ENCODE measurements at places on chromosomes 1 and 21.
A peak's percentile ranks its signal among the peaks of the same experiment; 100 is the strongest.

DNA sequence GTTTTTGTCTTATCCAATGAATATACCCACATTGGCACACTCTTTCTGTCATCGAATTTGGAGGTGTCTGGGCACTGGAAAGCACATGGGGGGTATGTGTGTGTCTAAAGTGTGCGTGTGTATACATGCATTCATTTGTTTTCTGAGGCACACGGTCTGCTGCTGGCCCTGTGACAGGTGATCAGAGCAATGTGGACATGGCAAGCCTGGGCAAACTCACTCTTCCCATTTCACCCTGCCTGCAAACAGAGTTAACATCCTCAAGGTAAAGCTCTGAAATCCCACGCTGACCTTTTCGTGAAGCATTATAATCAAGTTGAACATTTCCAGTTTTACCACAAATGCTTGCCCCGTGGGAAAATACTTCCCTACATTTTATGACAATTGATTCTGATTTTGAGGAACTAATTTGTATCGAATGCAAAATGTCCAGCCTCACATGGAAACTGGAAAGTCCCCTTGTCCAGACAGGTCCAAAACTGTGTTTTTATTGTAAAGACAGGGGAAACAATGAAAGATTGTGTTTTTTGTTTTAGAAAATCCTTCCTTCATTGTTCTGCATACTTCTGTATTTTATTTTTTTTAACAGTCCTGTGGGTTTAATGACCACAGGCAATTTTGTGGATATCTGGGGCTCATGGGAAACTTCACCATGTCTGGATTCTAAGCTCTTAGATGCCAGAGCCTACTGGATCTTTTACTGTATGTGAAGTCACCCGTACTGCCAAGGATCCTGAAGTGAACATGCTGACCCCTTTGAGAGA lies 160.9 kb downstream of the PBX1 start:
- no peak for DNase-seq

GRCh38 chr1:48127735-48128685 lies 94.5 kb upstream of the SLC5A9 start:
- no peak for DNase-seq

DNA sequence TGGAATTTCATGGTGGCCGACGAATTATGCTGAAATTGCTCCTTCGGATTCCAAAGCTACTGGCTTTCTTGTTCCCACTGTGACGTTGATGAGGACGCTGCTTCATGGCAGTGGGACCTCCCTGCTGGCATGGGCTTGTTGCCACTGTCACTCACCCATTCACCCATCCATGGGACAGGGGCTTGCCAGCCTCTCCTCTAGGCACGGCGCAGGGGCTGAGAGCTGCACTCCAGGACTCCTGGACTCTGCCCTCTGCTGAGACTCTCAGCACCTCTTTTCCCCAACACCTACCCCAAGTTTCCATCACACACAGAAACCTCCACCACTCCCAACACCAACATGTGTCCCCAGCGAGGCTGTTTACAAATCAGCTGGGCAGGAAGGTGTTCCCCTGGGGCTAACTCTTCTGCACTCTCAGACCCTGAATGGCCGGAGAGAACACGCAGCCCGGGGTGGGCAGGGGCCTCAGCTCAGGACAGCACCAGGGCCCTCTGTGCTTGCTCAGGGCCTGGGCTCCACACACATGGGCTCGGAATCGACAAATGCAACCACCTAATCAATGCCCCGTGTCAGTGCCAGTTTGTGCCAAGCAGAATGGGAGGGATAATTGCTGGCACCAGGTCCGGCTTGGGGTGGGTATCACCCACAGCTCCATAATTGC lies 3.1 kb downstream of the ITGB2 start:
- DNase-seq: no peak

DNA sequence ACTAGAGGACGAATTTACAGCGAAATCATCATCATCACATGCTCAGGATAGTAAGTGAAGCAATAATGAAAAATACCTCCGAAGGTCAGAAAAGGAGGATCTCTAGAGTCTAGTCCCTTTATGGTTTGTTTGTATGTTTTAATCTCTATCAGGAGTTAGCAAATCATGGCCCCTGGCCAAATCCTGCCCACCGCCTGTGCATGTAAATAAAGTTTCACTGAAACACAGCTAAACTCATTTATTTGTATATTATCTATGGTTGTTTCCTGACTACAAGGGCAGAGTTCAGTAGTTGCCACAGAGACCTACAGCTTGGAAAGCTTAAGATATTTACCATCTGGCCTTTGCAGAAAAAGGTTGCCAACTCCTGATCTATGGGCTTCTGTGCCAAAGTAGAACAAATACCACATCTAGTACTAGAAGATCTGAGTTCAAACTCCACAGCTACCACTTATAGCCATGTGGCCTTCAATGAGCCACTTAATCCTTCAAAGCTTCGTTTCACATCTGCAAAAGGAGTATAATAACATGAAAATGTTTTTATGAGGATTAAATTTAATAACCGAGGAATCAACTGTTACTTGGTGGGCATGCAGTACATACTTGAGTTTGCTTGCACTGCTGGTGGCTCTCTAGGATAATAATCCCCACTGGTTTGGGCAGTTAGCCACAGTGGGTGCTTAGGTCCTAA lies 94.0 kb upstream of the KIF26B start:
- DNase-seq: no peak

GRCh38 chr1:226714148-226714547 lies 24.9 kb downstream of the ITPKB start:
- no peak for DNase-seq

DNA sequence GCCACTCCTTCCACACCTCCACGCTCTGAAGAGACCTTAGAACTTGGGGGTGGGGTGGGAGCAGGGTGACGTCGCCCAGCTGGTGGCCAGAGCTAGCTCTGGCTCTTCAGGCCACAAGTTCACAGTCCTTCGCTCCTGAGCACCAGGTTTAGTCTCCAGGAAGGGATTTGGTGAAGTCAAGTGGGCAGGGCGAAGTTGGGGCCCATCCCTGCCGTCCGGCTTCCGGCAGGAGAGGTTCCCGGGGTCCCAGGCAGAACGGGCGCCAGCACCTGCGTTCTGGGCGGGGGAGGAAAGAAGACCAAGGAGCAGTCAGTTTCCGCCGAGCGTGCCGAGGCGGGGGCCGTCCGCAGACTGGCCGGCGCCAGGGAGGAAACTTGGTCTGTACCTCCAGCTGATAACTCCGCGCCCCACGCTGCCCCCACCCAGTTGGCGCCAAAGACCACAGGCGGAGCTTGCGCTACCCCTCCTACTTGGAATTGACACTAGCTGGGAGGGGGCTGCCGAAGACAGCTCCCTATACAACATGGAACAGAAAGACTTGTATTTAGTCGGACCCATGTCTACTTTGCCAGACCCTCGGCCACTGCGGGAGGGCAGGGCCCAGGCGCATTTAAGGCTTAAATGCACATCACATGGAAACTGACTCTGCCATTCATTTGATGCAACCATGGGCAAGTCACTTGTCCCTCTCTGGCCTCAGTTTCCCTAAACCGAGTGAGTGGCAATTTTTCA lies 995 bp downstream of the ID3 start:
- DNase-seq: no peak

- DNase-seq: no peak
Observed at GRCh38 chr1:79259390-79260336, 253.1 kb upstream of the ADGRL4 start.

DNA sequence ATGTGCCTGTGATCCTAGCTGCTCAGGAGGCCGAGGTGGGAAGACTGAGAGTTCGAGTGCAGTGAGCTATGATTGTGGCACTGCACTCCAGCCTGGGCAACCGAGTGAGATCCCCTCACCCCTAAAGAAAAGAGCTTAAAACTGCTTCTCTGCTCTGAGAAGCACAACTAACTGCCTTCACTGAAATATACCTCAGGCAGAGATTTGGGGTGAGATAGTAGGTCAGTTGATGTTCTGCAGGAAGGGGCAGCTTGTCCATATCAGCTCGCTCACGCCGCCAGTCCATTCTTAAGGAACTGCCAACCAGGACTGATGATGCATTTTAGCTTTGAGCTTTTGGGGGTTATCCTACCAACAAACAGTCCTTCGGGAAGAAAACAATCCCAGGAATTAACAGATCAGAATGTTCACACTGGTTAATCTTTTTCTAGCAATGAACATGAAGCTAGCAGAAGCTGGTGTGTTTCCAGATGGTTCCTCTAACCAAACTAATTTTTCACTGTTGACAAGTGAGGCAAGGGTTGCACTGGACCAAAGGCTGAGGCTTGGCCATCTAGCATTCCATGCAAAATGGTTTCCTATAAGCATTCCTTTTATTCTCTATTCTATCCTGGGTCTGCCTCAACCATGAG lies 31.6 kb downstream of the LHX4 start:
- no peak for DNase-seq

- DNase-seq: peak; percentile 51
Observed at GRCh38 chr1:28359592-28360239, 9.8 kb upstream of the PHACTR4 start.

DNA sequence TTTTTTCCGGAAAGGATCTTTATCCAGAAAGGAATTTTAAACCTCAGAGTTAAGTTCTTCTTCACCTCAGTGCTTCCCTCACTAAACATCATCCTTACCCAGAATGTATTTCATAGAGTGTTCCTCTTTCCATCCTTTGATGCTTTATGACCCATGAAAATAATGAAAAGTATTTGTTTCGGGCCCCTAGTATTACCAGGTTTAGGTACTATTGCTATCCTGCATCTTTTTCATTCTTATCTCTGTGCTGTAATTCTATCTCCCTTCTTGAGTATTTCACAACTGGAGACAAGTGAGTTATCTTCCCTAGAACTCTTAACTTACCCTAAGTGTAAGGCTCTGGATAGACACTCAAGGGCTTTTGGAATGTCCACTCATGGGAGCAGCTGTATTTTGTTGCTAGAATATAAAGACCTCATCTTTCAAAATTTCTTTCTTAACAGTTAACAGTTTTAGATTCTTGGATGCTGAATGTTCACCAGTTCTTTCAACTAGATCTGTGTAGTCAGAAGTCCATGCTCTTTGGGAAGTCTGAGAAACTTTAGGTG lies 26.2 kb downstream of the UCK2 start:
- DNase-seq: no peak

DNA sequence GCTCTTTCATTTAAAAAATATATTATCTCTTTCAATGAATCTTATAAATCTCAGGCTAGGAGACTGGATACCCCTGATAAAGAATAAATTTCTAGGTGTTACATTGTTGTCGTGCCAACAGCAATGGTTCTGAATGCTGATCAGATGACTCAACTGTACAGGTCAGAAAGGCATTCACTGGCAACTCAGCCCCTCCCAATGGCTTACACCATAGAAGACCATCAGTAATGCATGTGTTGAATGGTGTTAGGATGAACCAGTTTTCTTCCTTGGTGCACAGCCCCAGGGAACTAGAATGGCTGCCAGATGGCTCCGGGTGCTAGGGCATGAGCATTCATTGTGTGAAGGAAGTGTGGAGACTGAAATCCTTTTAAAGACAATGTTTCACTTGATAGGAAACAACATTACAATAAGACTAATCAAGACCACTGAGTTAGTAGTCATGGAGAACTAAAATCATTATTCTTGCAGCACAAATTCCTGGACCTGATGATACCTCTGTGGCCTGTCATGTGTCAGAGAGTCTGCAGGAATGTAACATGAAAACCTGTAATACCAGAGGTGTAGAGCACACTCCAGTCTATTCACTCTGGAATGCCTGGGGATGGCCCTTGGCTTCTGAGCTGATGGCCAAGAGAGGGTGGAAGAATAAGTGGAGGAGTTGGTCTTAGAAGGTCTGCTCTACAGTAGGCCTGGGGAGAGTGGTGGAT lies 187.7 kb upstream of the LMO4 start:
- no peak for DNase-seq

GRCh38 chr1:55466373-55466772 lies 251.2 kb upstream of the USP24 start:
- DNase-seq: no peak

DNA sequence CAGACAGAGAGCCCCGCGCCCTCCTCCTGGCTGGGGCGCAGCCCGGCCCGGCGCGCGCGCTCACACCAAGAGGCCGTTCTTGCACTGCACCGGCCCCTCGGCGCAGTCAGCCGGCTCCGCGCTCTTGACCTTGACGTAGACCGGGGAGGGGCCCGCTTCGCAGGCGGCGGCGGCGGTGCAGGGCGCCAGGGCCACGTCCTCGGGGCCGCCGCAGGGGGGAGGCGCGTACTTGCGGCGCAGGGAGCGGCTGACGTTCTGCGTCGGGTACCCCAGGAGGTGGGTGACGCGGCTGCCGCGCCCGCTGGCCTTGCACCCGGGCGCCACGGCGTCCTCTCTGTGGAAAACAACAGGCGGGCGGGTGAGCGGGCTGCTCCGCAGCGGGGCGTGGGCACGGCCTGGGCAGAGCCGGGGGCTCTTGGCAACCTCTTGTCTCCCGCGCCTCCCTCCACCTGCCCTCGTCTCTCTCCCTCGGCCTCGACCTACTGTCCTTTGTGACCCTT lies 7.7 kb downstream of the VSIG8 start:
- peak; percentile 38 for DNase-seq

DNA sequence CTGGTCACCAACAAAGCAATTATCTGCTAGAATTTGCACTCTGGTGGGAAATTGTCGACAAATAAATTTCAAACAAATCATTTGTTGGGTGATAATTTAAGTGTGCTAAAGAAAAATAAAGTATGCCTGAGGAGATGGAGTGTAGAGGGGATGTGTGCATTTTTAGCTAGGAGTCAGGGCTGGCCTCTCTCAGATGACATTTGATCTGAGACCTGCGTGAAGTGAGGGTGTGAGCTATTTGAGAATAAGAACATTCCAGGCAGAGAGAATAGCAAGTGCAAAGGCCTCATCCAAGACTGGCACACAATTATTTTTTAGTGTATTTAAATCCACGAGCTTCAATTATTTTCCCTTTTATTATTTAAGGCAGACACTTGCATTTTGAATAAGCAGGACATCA lies 19.7 kb upstream of the S1PR1 start:
- no peak for DNase-seq

DNA sequence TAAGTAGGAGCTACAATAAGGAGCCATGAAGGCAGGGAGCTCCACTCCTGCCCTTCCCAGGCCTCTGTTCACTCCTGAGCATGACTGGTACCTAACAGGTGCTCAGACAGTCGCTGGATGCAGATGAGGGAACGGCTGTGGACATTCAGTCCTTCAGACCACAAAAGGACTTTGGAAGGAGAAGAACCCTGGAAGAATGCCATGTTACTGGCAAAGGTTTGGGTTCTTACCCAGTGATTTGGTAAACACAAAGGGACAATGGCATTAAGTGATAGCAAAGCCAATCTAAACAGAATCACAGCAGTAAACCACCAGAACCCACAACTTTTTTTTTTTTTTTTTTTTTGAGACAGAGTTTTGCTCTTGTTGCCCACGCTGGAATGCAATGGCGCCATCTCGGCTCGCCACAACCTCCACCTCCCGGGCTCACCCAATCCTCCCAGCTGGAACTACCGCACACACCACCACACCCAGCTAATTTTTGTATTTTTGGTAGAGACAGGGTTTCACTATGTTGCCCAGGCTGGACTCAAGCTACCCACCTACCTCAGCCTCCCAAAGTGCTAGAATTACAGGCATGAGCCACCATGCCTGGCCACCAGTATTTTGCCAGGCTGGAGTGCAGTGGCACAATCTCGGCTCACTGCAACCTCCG lies 7.5 kb upstream of the CBR3 start:
- DNase-seq: no peak

GRCh38 chr1:184972315-184973055 lies 1.8 kb downstream of the NIBAN1 start:
- DNase-seq: no peak

All from activated CD8-positive, alpha-beta memory T cell treated with anti-CD3 and anti-CD28 coated beads for 4 hours (primary cell).